Brain microvascular endothelial cell (primary cell): ENCODE measurements at places on chromosomes 2 and 18.

GRCh38 chr18:28005164-28005563 is 171.8 kb downstream of the CDH2 start:
- no peak for DNase-seq

- no peak for DNase-seq
Observed at GRCh38 chr18:9516437-9517064, 41.2 kb downstream of the RALBP1 start.

- no peak for DNase-seq
Observed at GRCh38 chr2:104938231-104938941, 84.5 kb downstream of the POU3F3 start.

DNA sequence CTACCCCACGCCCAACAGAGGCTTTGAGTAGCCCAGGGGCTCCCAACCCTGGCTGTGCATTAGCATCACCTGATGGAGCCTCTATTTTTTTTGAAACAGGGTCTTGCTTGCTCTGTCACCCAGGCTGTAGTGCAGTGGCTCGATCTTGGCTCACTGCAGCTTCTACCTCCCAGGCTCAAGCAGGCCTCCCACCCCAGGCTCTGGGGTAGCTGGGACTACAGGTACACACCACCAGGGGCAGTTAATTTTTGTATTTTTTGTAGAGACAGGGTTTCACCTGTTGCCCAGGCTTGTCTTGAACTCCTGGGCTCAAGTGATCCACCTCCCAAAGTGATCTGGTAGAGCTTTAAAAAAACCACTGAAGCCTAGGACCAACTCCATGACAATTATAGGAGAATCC is 394.8 kb upstream of the ATP5MC3 start:
- no peak for DNase-seq

GRCh38 chr2:175552902-175553301 is 371.4 kb upstream of the ATP5MC3 start:
- no peak for DNase-seq

- DNase-seq: no peak
Observed at GRCh38 chr2:46471697-46472096, 7.7 kb upstream of the TMEM247 start.
